ENCODE measurements at places on chromosomes 11 and 22. TPM values are rescaled to one million over a fixed set of nuclear protein-coding genes. Genes with fewer than 3 reads are reported as not detected.

The SLC22A6 gene
- not detected for total RNA-seq

The RAB3IL1 gene
- 14.9 TPM for total RNA-seq

The TMEM191B gene
- total RNA-seq, result 1.5 TPM

The OR10A2 gene
- not detected for total RNA-seq

The MS4A4E gene
- total RNA-seq, result 4.7 TPM

The VSIG10L2 gene
- 0.75 TPM for total RNA-seq

The PRODH gene
- total RNA-seq, result 12.4 TPM

The BTBD18 gene
- total RNA-seq, result not detected

The F2 gene
- total RNA-seq, result not detected

The PRG3 gene
- total RNA-seq, result not detected

The TSPO gene
- 130 TPM for total RNA-seq

The MRGPRE gene
- total RNA-seq, result 0.81 TPM

The TBX1 gene
- 13.0 TPM for total RNA-seq

The FOLR2 gene
- 4.5 TPM for total RNA-seq

The PRSS23 gene
- total RNA-seq, result 27.8 TPM

The OR5D16 gene
- not detected for total RNA-seq

The C11orf52 gene
- total RNA-seq, result 8.5 TPM

The PHOX2A gene
- not detected for total RNA-seq

The DKK3 gene
- 74.6 TPM for total RNA-seq

The KIF18A gene
- 0.86 TPM for total RNA-seq

The GRK2 gene
- 75.9 TPM for total RNA-seq

The SLC17A6 gene
- not detected for total RNA-seq

The OSBP2 gene
- 4.3 TPM for total RNA-seq

The FOLR1 gene
- 1.7 TPM for total RNA-seq

The FADS3 gene
- total RNA-seq, result 31.1 TPM

The POLDIP3 gene
- 64.9 TPM for total RNA-seq

The KDM4D gene
- total RNA-seq, result 1.2 TPM

The SCT gene
- not detected for total RNA-seq

The KLHDC7B gene
- total RNA-seq, result 1.2 TPM

The HEPHL1 gene
- total RNA-seq, result not detected

The CCDC116 gene
- 0.57 TPM for total RNA-seq

The SYCE3 gene
- total RNA-seq, result not detected

The TYR gene
- total RNA-seq, result not detected

The RTN4RL2 gene
- total RNA-seq, result 1.5 TPM

The TPBGL gene
- 0.26 TPM for total RNA-seq

The GRM5 gene
- total RNA-seq, result not detected

The UPK2 gene
- total RNA-seq, result 240 TPM

The MUC2 gene
- total RNA-seq, result 0.39 TPM

The MS4A6E gene
- not detected for total RNA-seq

The RASGRP2 gene
- 23.3 TPM for total RNA-seq

The MGAT3 gene
- total RNA-seq, result 12.9 TPM

The UPK3A gene
- 233 TPM for total RNA-seq

The MYEOV gene
- not detected for total RNA-seq

The ARHGAP42 gene
- total RNA-seq, result 32.6 TPM

The OR10V1 gene
- total RNA-seq, result not detected

All from ureter (tissue), 1 donor.